Left ventricle myocardium inferior (tissue), 1 donor: ENCODE measurements at places on chromosomes 2 and 18.
A peak's percentile ranks its signal among the peaks of the same experiment; 100 is the strongest.

DNA sequence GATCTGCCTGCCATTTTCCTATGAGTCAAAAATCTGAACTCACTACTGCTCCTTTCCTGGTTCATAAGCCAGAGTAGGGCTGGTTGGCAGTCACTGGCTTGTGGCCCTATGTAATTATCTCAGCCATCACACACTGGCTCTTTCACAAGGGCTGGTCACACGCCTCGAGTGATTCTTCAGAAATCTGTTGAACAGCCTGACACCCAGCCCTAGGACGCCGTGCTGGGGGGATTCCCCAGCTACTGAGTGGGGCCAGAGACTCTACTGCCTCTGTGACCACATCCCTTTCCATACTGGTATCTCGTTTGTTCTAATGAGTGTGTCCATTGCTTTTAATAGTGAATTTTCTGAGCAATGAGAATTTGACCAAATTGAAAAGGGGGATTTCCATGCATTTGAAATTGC is 45.8 kb upstream of the RBM44 start:
- no peak for DNase-seq

GRCh38 chr2:215579809-215580208 is 143.9 kb upstream of the FN1 start:
- no peak for DNase-seq

DNA sequence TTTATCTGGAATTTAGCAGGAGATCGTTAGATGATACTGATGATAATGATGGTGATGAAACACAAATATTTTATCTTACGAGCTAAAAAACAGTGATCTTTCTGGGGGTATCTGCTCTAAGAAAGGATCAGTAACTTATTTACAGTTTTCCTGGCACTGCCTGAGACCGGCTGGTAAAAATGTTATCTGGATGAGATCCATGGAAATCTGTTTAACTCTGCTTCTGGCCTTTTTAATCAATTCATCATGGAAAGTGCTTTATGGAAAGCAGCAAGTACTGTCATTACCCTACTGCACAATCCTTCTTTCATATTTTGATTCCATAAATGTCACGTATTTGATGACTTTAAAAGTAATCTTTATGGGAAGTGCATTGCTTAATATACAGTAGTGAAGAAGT is 612.7 kb upstream of the GCFC2 start:
- DNase-seq, result no peak

DNA sequence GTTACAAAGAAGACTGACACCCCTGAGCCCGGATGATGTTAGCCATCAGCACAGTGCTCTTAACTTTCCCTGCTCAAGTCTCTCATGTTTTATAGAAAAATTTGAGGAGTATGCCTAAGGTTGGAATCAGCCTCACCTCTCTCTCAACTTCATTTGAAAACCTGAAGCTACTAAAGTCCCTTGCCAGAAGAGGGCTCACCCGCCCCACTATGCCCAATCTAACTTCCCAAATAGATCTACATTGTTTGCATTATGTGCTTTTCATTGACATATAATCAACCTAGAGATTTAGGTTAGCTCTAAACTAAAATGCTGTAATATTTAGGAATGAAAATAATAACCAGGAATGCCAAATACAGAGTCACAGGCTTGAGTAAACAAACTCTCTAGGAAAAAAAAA is 305.4 kb downstream of the NCKAP5 start:
- DNase-seq, result no peak

GRCh38 chr2:173763641-173764040 is 201.5 kb downstream of the SP3 start:
- DNase-seq, result no peak

DNA sequence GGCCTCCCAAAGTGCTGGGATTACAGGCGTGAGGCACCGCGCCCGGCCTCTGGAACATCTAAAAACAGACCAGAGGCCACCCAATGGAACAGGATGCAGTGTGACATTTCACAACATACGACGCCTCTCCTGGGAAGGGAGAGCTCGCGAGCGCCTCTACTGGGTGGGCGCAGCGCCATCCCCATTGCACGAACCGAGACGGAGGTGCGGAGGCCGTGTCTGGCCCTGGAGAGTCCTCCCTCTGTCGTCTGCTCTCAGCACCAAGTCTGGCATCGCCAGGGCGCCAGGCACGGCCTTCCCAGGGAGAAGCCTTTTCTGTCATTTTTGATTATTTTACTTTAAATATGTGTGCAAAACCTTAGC is 9.4 kb upstream of the GBX2 start:
- peak; percentile 39 for DNase-seq

- DNase-seq, result peak; percentile 45
Measured at GRCh38 chr18:10482985-10483949, 28.8 kb downstream of the APCDD1 start.

- DNase-seq, result no peak
Measured at GRCh38 chr2:101823347-101823791, 125.9 kb downstream of the MAP4K4 start.

DNA sequence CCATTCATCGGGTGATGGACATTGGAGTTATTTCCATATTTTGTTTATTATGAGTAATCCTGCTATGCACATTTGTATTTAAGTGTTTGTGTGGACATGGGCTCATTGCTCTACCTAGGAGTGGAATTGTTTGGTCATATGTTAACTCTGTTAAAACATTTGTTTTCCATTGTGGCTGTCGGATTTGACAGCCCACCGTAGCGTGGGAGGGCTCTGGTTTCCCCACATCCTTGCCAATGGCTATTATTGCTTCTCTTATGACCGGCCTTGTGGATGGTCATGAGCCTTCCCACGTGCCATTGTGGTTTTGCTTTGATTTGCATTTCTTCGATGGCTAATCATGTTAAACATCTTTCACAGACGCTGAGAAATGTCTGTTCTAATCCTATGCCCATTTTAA is 92.0 kb downstream of the ZNF236 start:
- no peak for DNase-seq

- no peak for DNase-seq
Measured at GRCh38 chr2:178836807-178837206, 29.6 kb upstream of the TTN start.

DNA sequence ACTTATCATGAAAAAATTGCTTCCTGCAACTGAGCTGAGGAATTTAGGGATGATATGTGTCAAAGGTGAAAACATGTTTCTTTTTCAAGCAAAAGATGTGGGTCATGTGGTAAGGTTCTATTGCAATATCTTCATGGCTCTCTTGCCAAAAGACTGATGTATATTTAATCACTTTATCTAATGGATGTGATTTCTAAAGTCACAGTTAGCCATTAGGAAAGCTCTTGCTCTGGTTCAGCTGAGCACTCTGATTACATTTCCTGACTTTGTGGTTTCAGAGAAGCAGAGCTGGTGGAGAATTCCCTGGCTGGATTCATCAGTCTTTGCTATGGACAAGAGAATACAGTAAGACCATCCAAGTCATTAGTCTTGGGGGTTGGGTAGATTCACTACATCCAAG is 24.4 kb downstream of the SCN9A start:
- no peak for DNase-seq

GRCh38 chr18:519019-519879 is 18.7 kb upstream of the COLEC12 start:
- peak; percentile 63 for DNase-seq

- no peak for DNase-seq
Measured at GRCh38 chr2:137155356-137156104, 390.2 kb downstream of the THSD7B start.

DNA sequence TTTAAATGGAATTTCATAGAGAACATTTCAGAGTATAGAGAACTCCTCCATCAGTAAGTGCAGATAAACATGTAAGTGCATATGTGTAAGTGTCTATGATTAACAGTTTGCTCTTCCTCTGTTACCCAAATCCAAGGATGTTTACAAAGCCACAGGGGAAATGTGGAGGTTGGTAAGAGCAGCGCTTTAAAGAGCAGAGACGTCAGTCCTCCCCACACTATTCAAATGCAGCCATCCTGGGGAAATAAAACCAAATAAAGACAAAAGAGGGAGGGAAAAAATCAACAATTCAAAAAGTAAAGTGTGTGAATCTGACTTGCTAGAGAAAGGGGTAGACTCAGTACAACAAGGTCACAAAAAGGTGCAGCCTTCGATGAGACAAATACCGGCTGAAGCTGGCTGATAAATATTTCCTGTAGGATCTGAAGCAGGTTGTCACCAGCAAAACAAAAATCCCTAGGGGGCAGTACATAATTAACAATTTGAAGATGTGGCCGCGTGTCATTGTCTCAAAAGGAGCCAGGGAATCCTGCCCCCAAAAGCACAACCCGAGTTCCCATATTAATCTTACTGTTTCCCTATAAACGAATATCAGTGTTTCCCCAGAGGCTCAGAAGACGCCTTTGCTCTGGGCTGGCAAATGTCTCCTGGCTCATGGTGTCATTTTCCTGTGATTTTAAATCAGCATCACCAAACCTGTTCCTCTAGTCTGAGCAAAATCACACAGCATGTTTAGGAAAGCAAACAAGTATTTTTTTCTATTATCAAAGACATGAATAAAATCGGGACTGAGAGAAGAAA is 216.5 kb downstream of the CDCA7 start:
- DNase-seq, result no peak

DNA sequence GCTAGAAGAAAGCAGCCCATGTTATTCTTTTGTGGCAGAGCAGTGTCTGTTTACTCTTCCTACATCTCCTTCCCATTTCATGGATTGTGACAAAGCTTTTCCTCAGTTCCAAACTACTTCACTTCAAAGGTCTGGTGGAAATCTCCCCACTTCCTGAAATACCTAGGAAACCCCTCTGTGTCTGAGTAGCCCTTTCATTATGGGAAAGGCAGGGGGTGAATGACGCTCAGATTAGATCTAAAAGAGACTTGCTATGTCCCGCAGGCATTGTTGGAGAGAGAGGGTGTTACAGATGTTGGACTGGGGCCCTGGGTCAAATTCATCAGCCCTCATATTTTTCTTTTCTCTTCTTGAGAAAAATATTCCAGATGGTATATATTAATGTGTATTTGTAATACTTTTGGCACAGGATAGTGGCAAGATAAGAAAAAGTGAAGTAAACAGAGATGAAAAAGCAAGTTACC is 675.0 kb downstream of the IRS1 start:
- no peak for DNase-seq

DNA sequence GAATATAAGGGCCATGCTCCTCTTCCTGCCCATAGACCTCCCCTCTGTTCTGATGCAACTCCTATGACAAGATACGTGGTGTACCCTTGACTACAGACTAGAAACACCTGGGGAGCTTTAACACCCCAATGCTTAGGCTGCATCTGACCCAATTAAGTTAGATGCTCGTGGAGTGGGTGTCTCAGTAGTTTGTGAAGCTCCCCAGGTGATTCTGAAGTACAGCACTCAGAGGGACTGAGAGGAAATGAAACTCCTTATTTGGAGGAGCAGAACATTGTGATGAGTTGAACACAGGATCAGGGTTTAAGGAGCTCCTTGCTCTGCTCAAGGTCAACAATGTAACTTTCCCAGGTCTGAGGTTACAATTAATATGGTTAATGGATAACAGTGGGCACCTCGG is 80.3 kb upstream of the TTC39C start:
- DNase-seq, result no peak

DNA sequence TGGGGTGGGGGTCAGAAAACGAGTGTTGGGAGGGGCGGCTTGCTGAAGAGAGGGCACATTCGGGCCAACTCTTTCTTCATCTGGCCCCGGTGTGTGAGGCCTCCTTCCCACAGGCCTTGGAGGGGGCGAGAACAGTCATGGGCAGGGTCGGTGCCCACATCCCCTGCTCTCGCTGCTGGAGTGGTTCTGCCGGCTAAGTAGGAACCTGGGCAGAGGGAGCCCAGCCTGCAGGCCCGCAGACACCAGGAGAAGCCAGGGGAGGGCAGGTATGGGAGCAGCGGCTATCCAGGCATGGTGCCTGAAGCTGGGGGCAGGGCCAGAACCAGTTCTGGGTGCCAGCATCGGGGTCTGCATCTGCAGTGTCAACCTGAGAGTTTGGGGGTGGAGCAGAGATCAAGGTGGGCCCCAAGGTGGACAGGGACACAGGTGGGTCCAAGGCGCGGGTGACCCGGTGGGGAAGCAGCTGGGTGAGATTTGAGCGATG is 46.6 kb upstream of the HPCAL1 start:
- peak; percentile 9 for DNase-seq

GRCh38 chr2:27920148-27920885 is 29.8 kb downstream of the BABAM2 start:
- no peak for DNase-seq

DNA sequence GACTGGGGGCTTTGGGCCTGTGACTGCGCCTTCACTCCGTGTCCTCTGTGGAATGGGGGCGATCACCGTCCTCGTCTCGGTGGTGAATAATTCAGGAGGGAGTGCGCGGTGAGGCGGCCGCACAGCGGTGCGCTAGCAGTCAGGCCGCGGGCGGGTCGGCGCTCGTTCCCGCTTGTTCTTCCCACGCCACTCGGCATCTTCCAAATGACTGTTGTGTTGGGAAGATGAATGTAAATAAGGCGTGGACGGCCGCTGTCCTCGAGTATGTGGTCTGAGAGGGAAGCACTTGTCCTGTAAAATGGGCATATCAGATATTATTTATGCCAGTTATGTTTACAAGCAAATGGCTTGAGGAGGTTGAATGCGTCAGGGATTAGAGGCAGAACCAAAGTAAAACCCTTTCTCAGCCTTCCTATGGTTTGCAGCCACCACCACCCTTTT is 608 bp upstream of the VPS4B start:
- DNase-seq, result no peak

DNA sequence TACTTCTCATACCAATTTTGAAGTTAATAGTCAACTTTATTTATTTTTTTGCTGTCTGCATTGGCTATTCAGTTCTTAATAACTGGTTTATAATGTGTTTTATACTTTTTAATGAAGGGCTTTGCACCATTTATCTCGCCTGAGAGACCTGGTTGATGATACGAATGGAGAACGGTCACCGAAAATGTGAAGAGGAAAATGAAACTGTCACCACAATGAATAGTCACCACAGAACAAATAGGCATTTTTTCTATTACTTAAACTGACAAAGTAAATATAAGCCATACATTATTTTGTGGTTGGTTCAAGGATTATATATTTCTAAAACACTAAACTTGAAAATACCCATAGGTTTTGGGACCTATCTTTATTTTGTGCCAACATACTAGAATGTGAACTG is 20.4 kb downstream of the C18orf54 start:
- no peak for DNase-seq

DNA sequence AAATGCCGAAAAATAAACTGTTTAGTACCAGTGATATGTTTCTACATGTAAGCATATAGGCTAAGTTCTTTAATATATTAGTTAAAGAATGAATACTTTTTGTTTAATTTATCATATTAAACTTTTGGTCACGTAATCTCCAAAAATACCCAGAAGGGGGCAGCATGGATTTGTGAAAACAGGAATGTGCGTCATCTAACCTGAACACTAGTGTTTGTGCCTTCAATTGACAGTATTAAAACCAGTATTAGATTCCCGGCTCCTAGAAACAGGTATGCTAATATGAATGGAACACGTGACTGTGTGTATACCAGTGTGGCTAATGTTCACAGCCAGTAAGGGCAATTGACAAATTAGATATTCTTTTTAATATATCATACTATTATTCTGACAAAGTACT is 51.8 kb downstream of the WDR7 start:
- DNase-seq, result no peak

GRCh38 chr2:42127425-42128424 is 41.4 kb upstream of the EML4 start:
- DNase-seq, result no peak
